Thyroid gland (tissue), 4 donors: ENCODE measurements at places on chromosomes 3 and 15. TPM values are rescaled to one million over a fixed set of nuclear protein-coding genes. Genes with fewer than 3 reads are reported as not detected.

- DNase-seq = peak; percentile 80
These were observed 2.6 kb upstream of the APEH start for GRCh38 chr3:49671291-49672288.

SPINK8 gene
- not detected for total RNA-seq

GRCh38 chr15:100349696-100350433, 8.1 kb upstream of the ADAMTS17 start:
- DNase-seq = peak; percentile 91

GRCh38 chr3:18790384-18790783, 357.9 kb upstream of the KCNH8 start:
- DNase-seq = no peak

P2RY12 gene
- total RNA-seq = 1.2 TPM

GOLGA8N gene
- 68.0 TPM for total RNA-seq

TMEM40 gene
- not detected for total RNA-seq

MAP6D1 gene
- total RNA-seq = 4.9 TPM

GRCh38 chr15:86392874-86393273, 313.2 kb downstream of the AGBL1 start:
- no peak for DNase-seq

- DNase-seq = peak; percentile 46
These were observed 10.7 kb upstream of the CAMK1 start for GRCh38 chr3:9780458-9780812.

- DNase-seq = no peak
These were observed 993 bp upstream of the GRAMD2A start for GRCh38 chr15:72198356-72199204.

CPLX3 gene
- total RNA-seq = not detected

GRCh38 chr3:105246536-105246935, 120.2 kb upstream of the ALCAM start:
- no peak for DNase-seq

DNA sequence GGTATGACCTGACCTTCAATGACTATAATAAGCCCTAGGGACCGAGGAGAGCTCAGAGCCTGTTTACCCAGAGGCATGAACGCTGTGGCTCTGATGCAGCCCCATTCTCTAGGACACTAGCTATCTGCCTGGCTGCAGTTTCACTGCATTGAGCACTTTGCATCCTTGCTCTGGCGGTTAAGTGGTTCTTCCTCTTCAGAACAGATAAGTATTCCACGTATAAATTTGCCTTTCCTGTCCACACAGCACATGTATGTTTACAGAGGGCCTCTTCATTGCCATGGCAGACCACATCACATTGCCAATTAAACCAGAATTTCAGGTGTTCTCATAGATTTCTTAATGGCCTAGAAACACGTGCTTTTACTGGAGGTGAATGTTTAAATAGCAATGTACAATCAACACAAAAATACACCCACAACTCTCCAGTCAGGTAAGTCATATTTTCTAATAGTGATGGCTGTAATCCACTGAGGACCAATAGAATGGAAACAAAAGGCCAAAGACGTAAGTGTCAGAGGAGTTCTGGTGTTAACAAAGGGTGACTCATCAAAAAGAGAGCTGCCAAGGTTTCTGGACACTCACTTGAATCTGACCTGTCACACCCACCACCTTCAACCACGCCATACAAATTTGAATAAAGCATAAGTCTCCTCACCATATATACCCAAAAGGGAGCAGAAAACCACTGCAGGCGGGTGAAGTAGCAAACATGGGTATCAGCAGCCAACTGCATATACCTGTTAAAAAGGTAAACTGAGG, 553.4 kb downstream of the OCA2 start:
- DNase-seq = no peak

- DNase-seq = no peak
These were observed 53.0 kb downstream of the PLSCR2 start for GRCh38 chr3:146416366-146416765.
